ENCODE measurements at places on chromosomes 7 and 10. TPM values are rescaled to one million over a fixed set of nuclear protein-coding genes. Genes with fewer than 3 reads are reported as not detected.

DNA sequence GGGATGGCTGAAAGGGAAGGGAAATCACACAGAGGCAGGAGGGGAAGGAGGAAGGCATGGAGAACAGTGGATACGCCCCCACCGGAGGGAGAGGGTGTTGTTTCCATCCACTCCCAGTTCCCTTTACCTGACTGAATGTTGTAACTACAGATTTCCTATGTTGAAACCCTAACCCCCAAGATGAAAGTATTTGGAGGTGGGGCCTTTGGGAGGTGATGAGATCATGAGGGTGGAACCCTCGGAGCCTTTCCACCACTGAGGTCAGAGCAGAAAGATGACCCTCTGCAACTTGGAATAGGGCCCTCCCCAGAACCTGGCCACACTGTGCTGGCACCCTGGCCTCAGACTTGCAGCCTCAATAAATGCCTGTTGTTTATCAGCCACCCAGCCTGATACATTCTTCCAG lies 48.6 kb upstream of the CNPY1 start:
- no peak overlapping the region for H3K4me3 ChIP-seq
- H3K36me3 ChIP-seq = no peaks in the 10 kb centered on the region
- peak; percentile 22 for DNase-seq
- no peaks in the 10 kb centered on the region for H3K27me3 ChIP-seq
- peaks cover 10% of the 10 kb centered on the region for H3K4me1 ChIP-seq

GRCh38 chr7:26199301-26200037 lies 1.1 kb downstream of the HNRNPA2B1 start:
- peak overlapping the region; percentile 78 for H3K4me3 ChIP-seq
- H3K27ac ChIP-seq = peak overlapping the region; percentile 95
- H3K27me3 ChIP-seq = no peaks in the 10 kb centered on the region
- peak; percentile 53 for DNase-seq
- peaks cover 31% of the 10 kb centered on the region for H3K36me3 ChIP-seq

GRCh38 chr7:111268941-111269340 lies 178.0 kb downstream of the LRRN3 start:
- no peaks in the 10 kb centered on the region for H3K27me3 ChIP-seq
- DNase-seq = no peak
- no peaks in the 10 kb centered on the region for H3K36me3 ChIP-seq
- H3K4me3 ChIP-seq = no peak overlapping the region
- no peaks in the 10 kb centered on the region for H3K4me1 ChIP-seq
- H3K27ac ChIP-seq = no peak overlapping the region

The SFTPD gene
- 0.42 TPM for polyA plus RNA-seq

The CYP26C1 gene
- not detected for polyA plus RNA-seq

Data from large intestine (tissue), 12 donors.